ENCODE measurements at places on chromosomes 2 and 18. TPM values are rescaled to one million over a fixed set of nuclear protein-coding genes. Genes with fewer than 3 reads are reported as not detected.

TRAF3IP1 gene
- 8.2 TPM for total RNA-seq

SLC16A14 gene
- total RNA-seq: 8.6 TPM

LOXHD1 gene
- 0.02 TPM for total RNA-seq

HNMT gene
- 21.3 TPM for total RNA-seq

ABCG5 gene
- total RNA-seq: not detected

DHRS9 gene
- total RNA-seq: 1.9 TPM

EVX2 gene
- total RNA-seq: not detected

GCKR gene
- total RNA-seq: not detected

SRD5A2 gene
- total RNA-seq: not detected

IL37 gene
- total RNA-seq: 138 TPM

TMEM247 gene
- total RNA-seq: not detected

PROKR1 gene
- 0.23 TPM for total RNA-seq

CCDC68 gene
- total RNA-seq: 1.3 TPM

DYNAP gene
- not detected for total RNA-seq

NTSR2 gene
- not detected for total RNA-seq

INHBB gene
- total RNA-seq: 31.9 TPM

INHA gene
- not detected for total RNA-seq

PXDN gene
- 6.2 TPM for total RNA-seq

ITGA4 gene
- total RNA-seq: 2.0 TPM

CFAP65 gene
- not detected for total RNA-seq

TMEM200C gene
- total RNA-seq: 0.04 TPM

TLX2 gene
- not detected for total RNA-seq

ITGB1BP1 gene
- total RNA-seq: 26.6 TPM

SPP2 gene
- not detected for total RNA-seq

FBLN7 gene
- 10.2 TPM for total RNA-seq

TNS1 gene
- total RNA-seq: 57.7 TPM

ARL6IP6 gene
- 33.6 TPM for total RNA-seq

CPO gene
- not detected for total RNA-seq

All from lower leg skin (tissue), 4 donors.